Stimulated activated CD4-positive, alpha-beta T cell treated with anti-CD3 and anti-CD28 coated beads, Interleukin-4, amount 100 ng/mL, for 1 hour (primary cell): ENCODE measurements at places on chromosomes 13 and 19.

GRCh38 chr19:1037621-1038064 lies 2.3 kb upstream of the ABCA7 start:
- no peak for DNase-seq

DNA sequence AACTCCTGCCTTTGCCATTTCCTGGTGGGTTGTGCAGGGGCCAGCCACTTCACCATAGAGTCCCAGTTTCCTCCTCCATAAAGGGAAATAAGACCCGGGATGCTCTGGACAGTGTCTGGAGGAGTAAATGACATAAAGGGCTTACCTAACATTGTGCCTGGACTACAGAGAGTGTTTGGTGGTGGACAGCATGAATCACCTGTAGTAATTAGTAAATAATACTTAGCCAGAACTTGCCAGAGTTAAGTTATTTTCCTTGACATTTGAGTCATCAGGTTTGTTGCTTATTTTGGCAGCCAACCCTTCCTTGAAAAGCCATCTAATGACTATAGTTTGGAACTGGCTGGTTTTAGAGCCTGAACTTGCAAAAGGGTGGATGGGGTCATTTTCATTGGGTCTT lies 159.2 kb downstream of the SLC7A1 start:
- no peak for DNase-seq

DNA sequence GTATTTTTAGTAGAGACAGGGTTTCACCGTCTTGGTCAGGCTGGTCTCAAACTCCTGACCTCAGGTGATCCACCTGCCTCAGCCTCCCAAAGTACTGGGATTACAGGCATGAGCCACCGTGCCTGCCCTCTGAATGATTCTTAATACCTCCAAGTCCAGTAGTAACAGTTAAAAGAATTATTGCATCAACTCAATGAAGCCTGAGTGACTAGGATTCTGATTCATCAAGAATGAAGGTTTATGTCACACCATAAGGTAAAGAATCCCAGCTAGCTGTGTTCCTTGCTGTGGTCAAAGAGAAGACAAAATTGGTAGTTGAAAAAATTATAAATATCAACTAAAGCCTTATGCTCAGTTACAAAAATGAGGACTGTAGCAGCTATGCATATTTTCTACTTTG lies 81.2 kb upstream of the ABCC4 start:
- DNase-seq = no peak

GRCh38 chr13:87129602-87130300 lies 541.4 kb upstream of the SLITRK5 start:
- DNase-seq = no peak

- DNase-seq = no peak
Measured at GRCh38 chr13:33272531-33273124, 12.9 kb downstream of the STARD13 start.

DNA sequence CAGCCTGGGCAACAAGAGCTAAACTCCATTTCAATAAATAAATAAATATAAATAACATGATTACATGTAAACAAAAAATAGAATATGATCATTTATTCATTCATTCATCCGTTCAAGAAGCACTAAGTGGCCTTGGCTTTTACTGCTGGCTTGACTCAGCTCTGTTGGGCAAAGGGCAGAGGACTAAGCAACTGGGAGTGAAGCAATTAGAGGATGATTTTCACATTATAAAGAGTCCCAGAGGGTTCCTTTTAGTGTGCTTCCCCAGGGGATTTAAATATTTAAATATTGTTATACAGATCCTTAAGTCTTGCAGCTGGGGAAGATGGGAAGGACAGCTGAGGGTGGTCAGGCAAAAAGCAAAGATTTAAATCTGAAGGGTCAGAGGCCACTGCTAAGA lies 34.9 kb upstream of the FLT1 start:
- DNase-seq = no peak

- DNase-seq = no peak
Measured at GRCh38 chr19:18173054-18173571, 500 bp upstream of the IFI30 start.

DNA sequence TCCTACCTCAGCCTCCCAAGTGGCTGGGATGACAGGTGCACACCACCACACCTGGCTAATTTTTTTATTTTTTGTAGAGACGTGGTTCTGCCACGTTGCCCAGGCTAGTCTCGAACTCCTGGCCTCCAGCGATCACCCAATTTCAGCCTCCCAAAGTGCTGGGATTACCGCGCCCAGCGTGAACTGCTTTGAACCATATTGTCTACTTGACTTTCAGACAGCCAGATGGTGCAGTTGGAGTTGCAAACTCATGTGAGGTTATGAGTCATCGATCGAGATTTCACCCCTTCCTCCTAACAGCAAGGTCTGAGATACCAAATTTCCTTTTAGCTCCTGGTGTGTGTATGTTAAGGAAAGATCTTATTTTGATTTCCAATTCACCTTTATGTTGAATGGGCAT lies 2.7 kb downstream of the SLC27A1 start:
- no peak for DNase-seq

DNA sequence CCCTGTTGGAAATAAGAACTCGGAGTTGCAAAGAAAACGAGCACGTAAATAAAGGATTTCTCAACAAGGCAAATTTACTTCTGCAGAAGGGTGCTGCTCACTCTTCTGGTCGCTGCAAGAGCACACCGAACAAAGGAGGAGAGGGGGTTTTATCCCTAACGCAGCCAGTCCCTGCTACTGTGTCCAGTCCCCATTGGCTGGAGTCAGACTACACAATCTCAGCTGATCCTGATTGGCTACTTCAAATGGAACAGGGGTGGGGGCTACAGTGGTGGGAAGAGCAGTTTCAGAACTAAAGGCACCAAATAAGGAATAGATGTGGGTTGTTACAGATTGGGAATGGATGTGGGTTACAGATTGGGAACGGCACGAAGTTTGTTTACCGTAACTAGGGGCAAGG lies 63.9 kb upstream of the MCF2L start:
- no peak for DNase-seq

- no peak for DNase-seq
Measured at GRCh38 chr13:95440441-95441088, 112.0 kb upstream of the CLDN10 start.

- DNase-seq = no peak
Measured at GRCh38 chr19:40762754-40763470, 11.9 kb downstream of the SNRPA start.
